Caki2 (cell line): ENCODE measurements at places on chromosomes 3 and 15.

- no peak for DNase-seq
These were observed 18.0 kb upstream of the FSTL1 start for GRCh38 chr3:120468635-120469295.

- DNase-seq, result no peak
These were observed 49.5 kb upstream of the SELENOK start for GRCh38 chr3:53941184-53941583.

- DNase-seq, result no peak
These were observed 18.5 kb downstream of the LARP6 start for GRCh38 chr15:70835415-70835814.

DNA sequence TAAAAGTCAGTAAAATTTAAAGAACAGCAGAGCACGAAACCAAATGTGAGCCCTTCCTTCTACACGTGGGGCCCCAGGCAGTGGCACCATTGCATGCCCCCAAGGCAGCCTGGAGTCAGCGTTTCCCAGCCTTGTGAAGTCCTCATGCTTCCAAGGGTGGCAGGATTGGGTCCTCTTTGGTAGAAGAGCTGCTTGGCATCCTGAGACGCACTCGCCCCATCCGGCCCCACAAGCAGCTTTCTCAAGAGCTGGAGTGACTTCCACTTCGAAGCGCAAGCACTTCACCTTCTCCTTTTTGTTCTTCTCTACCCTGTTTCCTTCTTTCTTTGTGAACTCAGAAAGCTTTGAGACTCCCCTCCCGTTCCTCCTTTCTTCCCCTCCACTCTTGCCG, 34.7 kb downstream of the ZNF710 start:
- no peak for DNase-seq

GRCh38 chr15:64379216-64379960, 1.9 kb downstream of the PCLAF start:
- no peak for DNase-seq

DNA sequence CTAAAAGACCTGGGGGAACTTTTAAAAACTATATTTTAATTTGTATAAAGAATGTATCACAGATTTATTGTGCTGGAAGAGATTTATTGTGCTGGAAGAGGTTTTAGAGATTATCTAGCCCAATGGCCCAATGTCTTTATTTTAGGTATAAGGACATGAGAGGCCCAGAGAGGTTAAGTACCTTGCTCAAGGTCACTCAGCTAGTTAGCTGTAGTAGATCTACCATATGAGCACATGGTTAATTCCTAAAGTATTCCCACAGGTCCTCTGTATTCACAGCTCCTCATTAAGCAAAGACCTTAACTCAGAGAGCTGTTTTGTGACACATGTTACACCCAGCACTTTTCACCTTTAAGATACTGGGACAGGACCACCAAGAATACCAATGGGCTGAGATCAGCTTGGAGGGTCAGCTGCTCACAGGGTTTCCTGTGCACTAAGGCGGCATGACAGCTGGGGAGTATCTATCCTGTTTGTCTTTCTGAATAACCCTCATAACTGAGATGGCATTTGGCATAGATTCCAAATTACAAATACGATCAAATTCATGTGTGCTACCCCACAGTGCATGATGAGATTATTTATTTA, 143.1 kb upstream of the TBL1XR1 start:
- DNase-seq, result no peak

DNA sequence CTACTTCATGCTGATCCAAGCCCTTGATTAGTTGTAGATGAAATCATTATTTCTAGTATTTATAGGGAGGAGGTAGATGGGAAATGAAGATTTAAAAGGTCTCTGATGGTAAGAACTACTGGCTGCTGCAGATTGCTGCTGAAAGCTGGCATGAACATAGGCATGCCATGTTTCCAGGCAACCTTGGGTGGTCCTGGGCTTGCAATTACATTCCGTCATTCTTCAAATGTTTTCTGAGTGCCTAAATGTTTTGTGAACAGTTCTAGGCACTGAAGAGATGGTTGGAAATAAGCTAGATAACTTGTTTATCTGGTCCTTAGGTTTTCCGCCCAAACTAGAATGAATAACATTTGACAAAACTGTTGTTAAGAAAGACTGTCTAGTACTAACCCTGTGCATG, 95.8 kb downstream of the KCNAB1 start:
- no peak for DNase-seq

DNA sequence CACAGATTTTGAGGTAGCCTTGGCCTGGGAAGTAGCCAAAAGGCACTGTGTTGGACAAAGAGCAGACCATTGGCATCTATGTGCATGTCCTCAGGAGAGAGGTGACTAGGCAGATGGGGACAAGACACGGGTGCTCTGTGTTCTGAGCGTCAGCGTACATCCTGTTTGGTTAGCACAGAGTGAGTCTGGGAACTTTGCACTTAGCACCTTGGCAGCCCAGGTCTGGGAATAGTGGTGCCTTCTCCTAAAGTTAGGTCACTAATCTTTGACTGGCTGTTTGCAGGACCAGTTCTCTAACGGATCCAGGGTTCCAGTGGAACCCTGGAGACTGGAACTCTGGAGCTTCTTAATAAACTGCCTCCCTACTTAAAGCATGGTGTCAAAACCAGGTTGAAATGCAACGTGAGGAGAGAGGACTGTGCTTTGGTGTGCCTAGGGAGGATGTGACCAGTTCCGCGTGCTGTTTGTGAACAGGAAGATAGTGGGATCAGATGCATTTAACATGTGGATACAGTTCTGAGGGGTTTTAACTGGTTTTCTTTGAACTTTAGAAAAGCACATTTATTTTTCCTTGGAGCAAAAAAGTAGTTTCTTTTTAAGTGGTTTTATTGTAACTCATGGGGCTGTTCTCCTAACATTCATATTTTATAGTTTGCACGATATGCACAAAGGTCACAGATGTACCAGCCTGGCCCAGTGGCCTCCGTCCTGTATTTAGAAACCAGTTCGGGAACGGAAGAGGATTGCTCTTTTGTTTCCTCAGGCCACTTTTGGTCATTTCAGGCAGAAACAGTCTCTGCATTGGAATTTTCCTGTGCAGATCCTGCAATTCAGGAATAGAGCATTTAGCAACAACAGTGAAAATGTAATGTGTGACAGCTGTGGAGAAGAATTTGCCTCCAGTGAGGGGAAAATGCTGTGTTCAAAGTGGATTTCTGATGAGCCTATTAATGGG, 48.8 kb downstream of the ABHD2 start:
- DNase-seq, result no peak

- DNase-seq, result no peak
These were observed 85.2 kb downstream of the STRIT1 start for GRCh38 chr3:155208183-155208800.

- peak; percentile 19 for DNase-seq
These were observed 26.5 kb downstream of the IQGAP1 start for GRCh38 chr15:90414408-90415028.

DNA sequence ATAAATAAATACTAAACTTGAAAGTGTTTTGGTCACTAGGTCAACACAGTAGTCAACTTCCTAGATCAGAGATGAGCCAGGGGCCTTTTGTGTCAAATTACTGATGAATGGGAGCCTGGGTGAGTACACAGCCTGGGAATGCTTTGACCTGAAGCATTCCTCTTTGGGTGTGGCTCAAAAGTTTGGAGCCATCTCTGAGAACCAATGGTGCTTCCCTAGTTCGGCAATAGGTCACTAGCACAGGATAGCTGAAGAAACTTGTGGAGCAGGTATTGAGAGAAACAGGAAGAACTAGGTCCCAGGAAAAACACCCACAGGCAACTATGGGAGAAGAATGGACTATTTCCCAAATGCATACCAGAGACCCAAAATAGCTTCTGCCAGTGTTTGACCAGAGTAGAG, 56.6 kb upstream of the PLXND1 start:
- peak; percentile 89 for DNase-seq

DNA sequence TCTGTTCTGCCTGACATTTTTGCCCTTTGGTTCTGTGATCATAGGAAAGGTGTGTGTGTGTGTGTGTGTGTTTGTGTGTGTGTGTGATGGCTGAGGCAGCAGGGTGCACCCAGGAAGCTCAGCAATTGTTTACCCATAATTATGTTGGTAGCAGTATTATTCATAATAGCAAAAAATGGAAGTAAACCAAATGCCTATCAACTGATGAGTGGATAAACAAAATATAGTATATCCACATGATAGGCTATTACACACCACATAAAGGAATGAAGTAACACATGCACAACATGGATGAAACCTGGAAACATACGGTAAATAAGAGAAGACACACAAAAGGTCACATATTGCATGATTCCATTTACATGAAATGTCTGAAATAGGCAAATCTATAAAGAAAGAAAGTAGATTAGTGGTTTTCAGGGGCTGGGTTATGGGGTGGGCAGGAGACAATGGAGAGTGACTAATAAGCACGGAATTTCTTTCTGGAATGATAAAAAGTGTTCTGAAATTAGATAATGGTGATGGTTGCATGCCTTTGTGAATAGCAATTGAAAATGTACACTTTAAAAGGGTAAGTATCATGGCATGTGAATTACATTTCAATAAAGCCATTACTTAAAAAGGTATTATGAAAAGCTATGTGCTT, 167.2 kb downstream of the POLR2M start:
- DNase-seq, result no peak

- no peak for DNase-seq
These were observed 49.3 kb upstream of the KCNAB1 start for GRCh38 chr3:156071031-156071430.

DNA sequence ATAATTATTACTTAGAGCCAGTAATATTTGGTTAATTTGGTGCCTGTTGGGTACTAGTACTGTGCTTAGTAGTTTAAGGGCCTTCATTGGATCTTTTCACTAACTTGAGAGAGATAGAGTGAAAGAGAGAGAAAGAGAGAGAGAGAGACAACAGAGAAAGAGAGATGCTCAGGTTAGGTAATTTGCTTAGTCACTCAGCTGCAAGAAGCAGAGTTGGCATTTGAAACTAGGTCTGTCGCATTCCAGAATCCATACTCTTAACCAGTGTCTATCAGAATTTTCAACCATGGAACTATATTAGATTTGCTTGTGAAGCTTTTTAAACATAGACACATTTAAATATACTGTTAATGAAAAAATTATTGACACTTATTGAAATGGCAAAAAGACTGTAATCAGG, 31.1 kb upstream of the NUDT16 start:
- DNase-seq, result no peak

- no peak for DNase-seq
These were observed 29.7 kb downstream of the EFCAB12 start for GRCh38 chr3:129398803-129399144.

DNA sequence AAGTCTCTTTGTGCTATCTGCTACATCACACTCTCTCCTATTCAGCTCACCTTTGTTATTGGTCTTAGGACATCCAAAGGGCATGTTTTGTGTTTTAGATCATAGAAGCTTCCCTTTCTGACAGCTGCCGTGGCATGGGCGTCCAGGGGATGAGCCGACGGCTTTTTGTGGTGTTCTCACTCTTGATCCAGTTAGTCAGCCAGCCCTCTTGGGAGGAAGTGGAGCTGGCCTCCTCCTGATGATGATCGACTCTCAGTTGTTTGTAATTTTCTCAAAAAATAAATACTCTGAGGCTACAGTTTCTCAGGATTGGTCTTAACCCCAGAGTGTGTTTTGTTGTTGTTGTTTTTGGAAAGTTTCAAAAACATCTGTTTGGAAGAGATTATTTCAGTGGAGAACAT, 34.4 kb downstream of the BOC start:
- DNase-seq, result no peak

DNA sequence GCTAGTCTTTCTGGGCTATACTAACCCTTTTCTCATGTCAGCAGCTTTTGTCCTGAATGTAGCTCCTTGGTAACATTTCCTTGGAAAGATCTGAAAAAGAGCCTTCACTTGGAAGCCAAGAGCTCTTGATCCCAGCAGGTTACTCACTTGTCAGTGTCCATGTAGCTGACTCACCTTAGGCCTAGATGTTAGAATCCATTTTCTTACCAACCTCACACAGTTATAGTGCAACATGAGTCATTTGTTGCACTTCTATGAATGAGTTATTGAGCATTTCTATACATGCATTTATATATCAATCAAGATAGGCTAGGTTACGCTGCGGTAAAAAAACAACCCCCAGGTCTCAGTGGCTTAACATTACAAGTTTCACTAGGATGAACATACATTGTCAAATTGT, 106.8 kb upstream of the SLC7A14 start:
- no peak for DNase-seq

DNA sequence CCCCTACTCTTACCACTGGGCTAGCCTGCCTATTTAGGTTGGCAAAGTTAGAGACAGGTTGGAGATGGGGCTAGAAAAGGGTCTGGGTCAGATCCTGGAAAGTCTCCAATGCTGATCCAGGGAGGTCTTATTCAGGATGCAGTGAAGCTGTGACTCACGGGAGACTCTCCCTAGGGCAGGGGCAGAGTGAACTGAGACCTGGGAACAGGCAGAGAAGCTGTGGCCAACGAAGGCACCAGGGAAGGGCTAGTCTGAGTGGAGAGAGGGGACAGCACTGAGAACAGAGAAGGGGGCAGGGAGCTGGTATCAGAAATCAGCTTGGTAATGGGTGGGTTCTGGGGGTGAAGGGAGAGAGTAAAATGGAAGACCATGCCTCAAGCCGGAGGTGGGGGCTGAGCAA, 2.2 kb downstream of the LTF start:
- DNase-seq, result no peak

DNA sequence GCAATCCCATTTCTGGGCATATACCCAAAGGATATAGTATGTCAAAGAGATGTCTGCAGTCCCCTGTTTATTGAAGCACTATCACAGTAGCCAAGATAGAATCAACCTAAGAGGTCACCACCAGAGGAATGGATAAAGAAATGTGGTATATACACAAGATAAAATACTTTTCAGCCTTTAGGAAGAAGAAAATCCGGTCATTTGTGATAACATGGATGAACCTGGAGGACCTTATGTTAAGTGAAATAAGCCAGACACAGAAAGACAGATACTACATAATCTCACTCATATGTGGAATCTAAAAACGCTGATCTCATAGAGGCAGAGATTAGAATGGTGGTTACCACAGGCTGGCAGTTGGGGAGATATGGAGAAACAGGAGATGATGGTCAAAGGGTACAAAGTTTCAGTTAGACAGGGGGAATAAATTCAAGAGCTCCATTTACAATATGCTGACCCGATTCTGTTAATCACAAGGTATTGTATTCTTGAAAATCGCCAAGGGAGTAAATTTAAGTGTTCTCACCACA, 195.8 kb downstream of the MTHFS start:
- DNase-seq, result no peak

- DNase-seq, result no peak
These were observed 103.6 kb downstream of the FNDC3B start for GRCh38 chr3:172142864-172143451.

DNA sequence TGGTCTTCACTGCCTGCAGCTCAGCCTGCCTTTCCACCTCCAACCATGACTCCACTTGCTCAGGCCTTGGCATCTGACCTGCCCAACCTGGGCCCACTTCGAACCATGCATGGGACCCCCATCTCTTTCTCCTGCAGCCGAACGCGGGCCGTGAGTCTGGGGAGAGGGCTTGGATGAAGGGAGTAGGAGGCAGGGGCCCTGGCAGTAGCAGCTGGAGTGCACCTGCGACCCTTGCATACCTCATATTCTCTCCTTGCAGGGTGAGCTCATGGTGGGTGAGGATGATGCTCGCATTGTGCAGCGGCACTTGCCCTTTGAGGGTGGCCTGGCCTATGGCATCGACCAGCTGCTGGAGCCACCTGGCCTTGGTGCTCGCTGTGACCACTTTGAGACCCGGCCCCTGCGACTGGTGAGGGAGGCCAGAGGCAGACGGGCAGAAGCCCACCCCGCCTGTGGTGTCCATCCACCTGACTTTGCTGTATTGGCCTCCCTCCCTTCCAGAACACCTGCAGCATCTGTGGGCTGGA, 13.5 kb downstream of the NT5DC2 start:
- no peak for DNase-seq

- no peak for DNase-seq
These were observed 45.6 kb downstream of the ITGB5 start for GRCh38 chr3:124841517-124841916.

- DNase-seq, result peak; percentile 34
These were observed 40.8 kb downstream of the KAT2B start for GRCh38 chr3:20080956-20081554.
